ENCODE measurements at places on chromosomes 1 and 21. TPM values are rescaled to one million over a fixed set of nuclear protein-coding genes. Genes with fewer than 3 reads are reported as not detected.

DNA sequence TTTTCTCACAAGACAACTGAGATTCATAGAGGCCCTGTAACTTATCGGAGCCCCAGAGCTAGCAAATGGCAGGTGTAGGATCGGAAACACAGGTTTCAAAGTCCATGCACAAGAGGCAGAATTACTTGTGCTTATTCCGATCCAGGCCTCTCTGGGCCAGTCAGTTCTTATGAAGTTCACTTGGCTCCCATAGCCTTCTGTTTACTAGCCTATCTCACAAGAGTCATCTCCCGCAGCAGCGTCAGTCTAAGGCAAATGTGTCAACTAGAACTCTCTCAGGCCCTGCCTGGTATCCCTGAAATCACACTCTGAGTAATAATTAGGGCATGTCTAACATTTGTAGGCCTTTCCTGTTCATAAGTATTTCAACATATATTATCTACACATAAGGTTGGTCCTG lies 43.3 kb downstream of the PHC2 start:
- H3K27me3 ChIP-seq = no peaks in the 10 kb centered on the region
- H3K36me3 ChIP-seq = no peaks in the 10 kb centered on the region
- no peak for DNase-seq
- peaks cover 3% of the 10 kb centered on the region for H3K4me1 ChIP-seq

- peak overlapping the region; percentile 92 for H3K27ac ChIP-seq
- no peaks in the 10 kb centered on the region for H3K36me3 ChIP-seq
- peaks cover 6% of the 10 kb centered on the region for H3K4me1 ChIP-seq
These were observed 769 bp downstream of the GALE start for GRCh38 chr1:23799570-23800399.

DNA sequence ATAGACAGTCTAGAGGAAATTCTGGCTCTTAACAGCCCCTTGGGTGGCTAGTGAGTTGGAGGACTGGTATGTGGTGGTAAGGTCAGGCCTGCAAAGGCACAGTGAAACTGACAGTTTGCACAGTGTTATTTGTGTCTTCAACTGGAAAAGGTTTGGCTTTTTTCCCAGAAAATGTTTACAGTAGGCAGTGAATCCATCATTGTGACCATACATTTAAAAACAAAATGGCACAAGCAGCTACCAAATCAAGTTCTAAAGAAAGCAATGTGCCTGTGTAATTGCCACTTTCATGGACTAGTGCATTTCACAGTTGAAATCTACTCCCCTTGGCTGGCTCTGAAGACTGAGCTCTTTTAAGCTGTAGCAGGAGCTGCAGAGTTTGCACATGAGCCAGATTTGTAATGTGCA lies 24.8 kb downstream of the ATPAF1 start:
- no peak overlapping the region for H3K4me3 ChIP-seq
- DNase-seq = no peak
- no peaks in the 10 kb centered on the region for H3K36me3 ChIP-seq
- no peaks in the 10 kb centered on the region for H3K27me3 ChIP-seq
- peak overlapping the region; percentile 11 for H3K27ac ChIP-seq

GRCh38 chr21:35871906-35872305 lies 188.4 kb downstream of the SETD4 start:
- no peak overlapping the region for H3K27ac ChIP-seq
- H3K36me3 ChIP-seq = no peaks in the 10 kb centered on the region
- H3K4me1 ChIP-seq = no peaks in the 10 kb centered on the region
- no peak for DNase-seq
- H3K4me3 ChIP-seq = no peak overlapping the region

GRCh38 chr1:190436615-190437014 lies 41.0 kb downstream of the BRINP3 start:
- H3K4me1 ChIP-seq = no peaks in the 10 kb centered on the region
- H3K4me3 ChIP-seq = no peak overlapping the region
- DNase-seq = no peak
- no peaks in the 10 kb centered on the region for H3K27me3 ChIP-seq
- no peaks in the 10 kb centered on the region for H3K36me3 ChIP-seq

DNA sequence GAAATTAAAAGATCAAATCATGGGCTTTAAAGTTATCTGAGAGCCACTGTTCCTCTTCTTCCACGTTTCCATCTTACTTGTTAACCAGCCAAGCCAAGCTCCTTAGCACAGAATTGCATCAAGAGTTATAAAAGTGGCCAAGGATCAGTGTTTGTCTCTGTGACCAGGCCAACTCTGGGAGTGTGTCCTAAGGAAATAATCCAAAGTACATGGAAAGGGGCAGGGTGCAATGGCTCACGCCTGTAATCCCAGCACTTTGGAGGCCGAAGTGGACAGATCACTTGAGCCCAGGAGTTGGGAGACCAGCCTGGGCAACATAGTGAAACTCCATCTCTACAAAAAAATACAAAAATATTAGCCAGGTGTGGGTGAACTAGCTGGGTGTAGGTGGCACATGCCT lies 10.0 kb upstream of the MPZL1 start:
- H3K36me3 ChIP-seq = no peaks in the 10 kb centered on the region
- no peak for DNase-seq
- no peak overlapping the region for H3K27ac ChIP-seq
- H3K27me3 ChIP-seq = no peaks in the 10 kb centered on the region

GRCh38 chr1:178134061-178134460 lies 40.2 kb downstream of the RASAL2 start:
- no peak overlapping the region for H3K4me3 ChIP-seq
- H3K27me3 ChIP-seq = no peaks in the 10 kb centered on the region
- H3K4me1 ChIP-seq = no peaks in the 10 kb centered on the region
- no peak overlapping the region for H3K27ac ChIP-seq
- DNase-seq = no peak
- H3K36me3 ChIP-seq = no peaks in the 10 kb centered on the region

DNA sequence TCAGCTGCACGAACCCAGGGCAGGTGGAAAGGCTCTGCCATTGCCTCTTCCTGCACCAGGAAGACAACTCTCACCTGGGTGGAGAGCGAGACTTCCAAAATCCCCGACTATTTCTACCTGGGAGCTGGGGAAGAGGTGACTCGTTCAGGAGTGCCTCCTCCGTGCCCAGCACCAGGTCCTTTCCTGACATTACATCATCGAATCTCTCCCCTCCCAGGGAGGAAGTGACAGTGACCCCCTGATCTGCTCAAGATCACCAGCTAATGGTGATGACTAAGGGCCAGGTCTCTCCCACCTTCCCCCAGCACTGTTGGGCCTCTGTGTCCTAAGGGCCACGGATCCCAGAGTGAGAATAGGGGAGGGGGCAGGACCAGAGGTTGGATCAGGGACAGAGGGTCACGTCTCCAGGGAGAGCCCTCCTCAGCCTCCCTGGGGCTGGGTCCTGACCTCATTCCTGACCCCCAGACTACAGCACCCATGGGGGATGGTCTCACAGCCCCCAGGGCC lies 6.8 kb downstream of the MEGF6 start:
- H3K27ac ChIP-seq = no peak overlapping the region
- H3K36me3 ChIP-seq = no peaks in the 10 kb centered on the region
- H3K4me1 ChIP-seq = no peaks in the 10 kb centered on the region
- no peak for DNase-seq

DNA sequence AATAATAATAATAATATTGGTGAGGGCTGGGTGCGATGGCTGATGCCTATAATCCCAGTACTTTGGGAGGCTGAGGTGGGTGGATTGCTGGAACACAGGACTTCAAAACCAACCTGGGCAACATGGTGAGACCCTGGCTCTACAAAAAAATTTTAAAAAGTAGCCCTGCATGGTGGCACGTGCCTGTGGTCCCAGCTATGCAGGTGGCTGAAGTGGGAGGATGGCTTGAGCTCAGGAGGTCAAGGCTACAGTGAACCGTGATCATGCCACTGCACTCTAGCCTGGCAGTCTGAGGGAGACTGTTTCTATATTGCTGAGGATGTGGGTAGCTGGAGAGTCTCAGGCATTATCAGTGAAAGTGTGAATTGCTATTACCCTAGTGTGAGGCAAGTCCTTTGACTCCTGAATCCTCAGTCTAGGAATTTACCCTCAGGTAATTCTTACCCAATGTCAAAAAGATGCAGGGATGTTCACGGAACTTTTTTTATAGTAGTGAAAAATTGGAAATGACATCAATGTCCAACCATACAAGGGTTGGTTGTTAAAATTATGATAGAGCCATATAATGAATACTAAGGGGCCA lies 61.8 kb upstream of the RPL11 start:
- no peak overlapping the region for H3K27ac ChIP-seq
- no peak for DNase-seq
- no peaks in the 10 kb centered on the region for H3K4me1 ChIP-seq
- no peak overlapping the region for H3K4me3 ChIP-seq
- no peaks in the 10 kb centered on the region for H3K36me3 ChIP-seq

- no peak for DNase-seq
- H3K27ac ChIP-seq = peak overlapping the region; percentile 78
- no peaks in the 10 kb centered on the region for H3K36me3 ChIP-seq
- no peaks in the 10 kb centered on the region for H3K27me3 ChIP-seq
- no peak overlapping the region for H3K4me3 ChIP-seq
These were observed 18.7 kb upstream of the LBR start for GRCh38 chr1:225446595-225446960.

GRCh38 chr1:59601811-59602210 lies 212.9 kb upstream of the HOOK1 start:
- no peaks in the 10 kb centered on the region for H3K4me1 ChIP-seq
- H3K36me3 ChIP-seq = no peaks in the 10 kb centered on the region
- H3K4me3 ChIP-seq = no peak overlapping the region

GRCh38 chr21:36555199-36555800 lies 75.4 kb upstream of the CLDN14 start:
- peaks cover 4% of the 10 kb centered on the region for H3K27me3 ChIP-seq
- DNase-seq = no peak
- no peak overlapping the region for H3K4me3 ChIP-seq
- no peaks in the 10 kb centered on the region for H3K4me1 ChIP-seq
- H3K36me3 ChIP-seq = no peaks in the 10 kb centered on the region

DNA sequence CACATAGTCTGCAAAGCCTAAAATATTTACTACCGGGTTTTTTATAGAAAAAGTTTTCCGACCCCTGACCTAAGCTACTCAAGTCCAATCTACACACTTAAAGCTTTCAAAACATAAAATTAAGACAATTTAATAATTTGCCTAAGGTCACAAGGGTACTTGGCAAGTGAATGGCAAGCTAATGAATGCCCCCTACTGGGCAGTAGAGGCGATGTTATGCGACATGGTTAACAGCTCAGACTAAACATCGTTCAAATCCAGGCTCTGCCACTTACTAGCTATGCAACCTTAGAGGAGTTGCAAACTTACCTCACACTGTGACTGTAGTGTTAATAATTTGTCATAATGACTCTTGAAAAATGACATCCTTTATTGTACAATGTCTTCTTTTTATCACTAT lies 317.2 kb upstream of the NFIA start:
- no peak overlapping the region for H3K27ac ChIP-seq
- H3K4me1 ChIP-seq = no peaks in the 10 kb centered on the region
- no peak for DNase-seq

- H3K4me1 ChIP-seq = no peaks in the 10 kb centered on the region
- no peaks in the 10 kb centered on the region for H3K27me3 ChIP-seq
- no peak for DNase-seq
- no peak overlapping the region for H3K4me3 ChIP-seq
These were observed 73.5 kb downstream of the RPS6KC1 start for GRCh38 chr1:213124590-213124989.

DNA sequence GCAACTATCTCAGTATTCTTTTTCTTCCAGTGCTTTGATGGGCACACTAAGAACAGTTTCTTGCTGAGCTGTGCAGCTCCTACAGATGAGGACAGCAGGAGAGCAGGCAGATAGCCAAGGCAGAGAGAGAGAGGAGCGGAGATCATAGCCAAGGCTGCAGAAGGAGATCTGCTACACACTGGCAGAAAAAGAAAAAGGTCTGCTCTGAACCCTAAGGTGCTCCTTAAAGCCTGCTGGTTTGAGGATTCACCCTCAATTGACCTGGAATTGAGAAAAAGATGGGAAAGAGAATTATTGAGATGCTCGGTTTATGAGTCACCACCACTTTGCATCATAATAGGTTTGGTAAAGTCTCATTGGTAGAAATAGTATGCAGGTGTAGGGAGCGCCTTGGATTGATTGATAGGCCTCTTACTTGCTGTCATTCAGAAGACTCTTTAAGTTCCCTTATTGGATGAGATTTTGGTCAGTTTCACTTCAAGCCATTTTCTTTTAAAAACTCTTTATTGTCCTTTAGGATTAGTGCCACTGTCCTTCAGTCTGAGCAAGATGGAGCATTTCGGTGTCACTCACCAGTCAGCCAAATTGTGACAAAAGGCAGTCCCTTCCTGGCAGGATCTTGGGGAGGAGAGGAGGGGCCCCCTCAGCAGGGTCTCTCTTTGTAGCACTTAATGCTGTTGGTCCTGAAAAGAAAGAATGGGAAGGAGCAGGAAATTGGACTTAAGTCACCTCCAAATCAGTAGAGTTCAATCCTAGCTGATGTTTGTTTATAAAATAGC lies 685.0 kb downstream of the ADGRL2 start:
- no peaks in the 10 kb centered on the region for H3K36me3 ChIP-seq
- H3K4me3 ChIP-seq = no peak overlapping the region
- H3K27ac ChIP-seq = no peak overlapping the region
- H3K4me1 ChIP-seq = no peaks in the 10 kb centered on the region
- no peaks in the 10 kb centered on the region for H3K27me3 ChIP-seq

- H3K36me3 ChIP-seq = no peaks in the 10 kb centered on the region
- peak overlapping the region; percentile 82 for H3K27ac ChIP-seq
- no peaks in the 10 kb centered on the region for H3K27me3 ChIP-seq
- no peak for DNase-seq
- H3K4me1 ChIP-seq = peaks cover 9% of the 10 kb centered on the region
These were observed 143.4 kb upstream of the ERRFI1 start for GRCh38 chr1:8169364-8170058.

DNA sequence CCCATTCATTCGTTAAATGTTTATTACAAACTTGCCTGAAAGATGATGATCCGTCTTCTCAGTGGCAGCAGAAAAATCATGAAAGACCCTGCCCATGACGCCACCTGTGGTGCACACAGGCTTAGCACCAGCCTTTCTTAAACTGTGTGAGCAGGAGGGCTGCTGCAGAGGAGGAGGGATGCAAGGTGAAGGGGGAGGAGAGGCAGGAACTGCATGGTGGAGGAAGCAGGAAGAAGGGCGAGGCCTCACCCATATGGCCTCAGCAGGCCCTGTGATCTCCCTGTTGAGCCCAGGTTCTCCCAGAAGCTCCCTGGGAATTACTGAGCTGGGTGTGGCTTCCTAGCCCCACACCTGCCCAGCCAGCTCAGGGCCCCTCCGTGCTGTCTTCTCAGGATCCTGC lies 25.0 kb upstream of the RD3 start:
- no peaks in the 10 kb centered on the region for H3K36me3 ChIP-seq
- no peaks in the 10 kb centered on the region for H3K27me3 ChIP-seq
- H3K4me1 ChIP-seq = no peaks in the 10 kb centered on the region
- H3K4me3 ChIP-seq = no peak overlapping the region
- H3K27ac ChIP-seq = no peak overlapping the region

Gene EIF2D
- 70.1 TPM for total RNA-seq

Gene KCNA3
- total RNA-seq = 3.9 TPM

Gene SPRR2A
- total RNA-seq = not detected

Gene FAM78B
- 0.98 TPM for total RNA-seq

Gene HSD3B2
- total RNA-seq = not detected

Gene VSIG8
- 0.15 TPM for total RNA-seq

Gene LRRN2
- total RNA-seq = 2.5 TPM

Gene HPDL
- total RNA-seq = not detected

Gene RBM11
- total RNA-seq = 5.6 TPM

Gene PMVK
- 16.4 TPM for total RNA-seq

Gene BACE2
- 67.5 TPM for total RNA-seq

Gene KRTAP22-1
- total RNA-seq = not detected

Data from breast epithelium (tissue), 4 donors.